ENCODE measurements at places on chromosomes 1 and 21.

GRCh38 chr1:61183471-61184039 is 101.2 kb downstream of the NFIA start:
- no peak for DNase-seq

DNA sequence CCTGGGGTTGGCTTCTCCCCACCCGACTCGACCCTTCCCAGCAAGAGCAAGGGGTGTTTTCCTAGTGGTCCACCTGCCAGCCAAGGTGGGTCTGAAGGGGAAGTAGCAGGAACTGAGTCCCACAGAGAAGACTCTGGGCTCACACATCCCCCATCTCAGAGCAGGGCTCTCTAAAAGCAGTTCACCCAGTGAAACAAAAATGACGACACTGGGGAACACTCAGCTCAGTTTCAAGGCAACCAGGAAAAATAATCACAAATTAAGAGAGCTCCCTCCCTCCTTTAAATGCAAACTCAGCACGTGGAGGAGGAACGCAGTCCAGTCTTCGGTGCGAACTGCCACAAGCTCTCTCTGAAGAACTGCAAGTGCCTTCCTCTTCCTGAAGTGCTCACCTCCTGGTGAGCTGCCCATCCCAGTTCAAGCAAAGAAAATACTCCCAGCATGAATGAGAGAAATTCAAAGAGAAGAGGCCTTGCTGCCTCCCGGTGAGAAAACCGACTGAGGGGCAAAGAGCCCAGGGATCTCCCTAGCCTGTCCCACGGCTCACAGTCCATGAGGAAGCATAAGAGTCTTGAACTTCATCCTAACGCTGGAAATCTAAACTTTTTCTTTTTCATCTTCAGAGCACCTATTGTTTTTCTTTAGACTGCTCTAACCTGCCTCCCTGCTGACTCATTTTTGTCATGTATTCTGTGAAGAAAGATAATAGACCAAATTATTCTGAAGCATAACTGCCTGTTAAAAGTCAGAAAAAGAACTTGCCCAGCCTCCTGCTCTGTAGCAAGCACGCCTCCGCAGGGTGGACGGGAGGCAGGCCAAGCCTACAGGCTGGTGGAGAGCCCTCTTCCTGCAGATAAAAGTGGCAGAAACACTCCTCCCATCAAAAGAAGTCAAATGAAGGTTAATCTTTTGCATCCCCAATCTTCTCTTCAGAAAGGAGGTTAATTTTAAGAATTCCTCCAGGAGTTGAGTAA is 281.4 kb downstream of the HHIPL2 start:
- DNase-seq: no peak

GRCh38 chr1:6577831-6578525 is 1.8 kb upstream of the ZBTB48 start:
- DNase-seq: no peak

DNA sequence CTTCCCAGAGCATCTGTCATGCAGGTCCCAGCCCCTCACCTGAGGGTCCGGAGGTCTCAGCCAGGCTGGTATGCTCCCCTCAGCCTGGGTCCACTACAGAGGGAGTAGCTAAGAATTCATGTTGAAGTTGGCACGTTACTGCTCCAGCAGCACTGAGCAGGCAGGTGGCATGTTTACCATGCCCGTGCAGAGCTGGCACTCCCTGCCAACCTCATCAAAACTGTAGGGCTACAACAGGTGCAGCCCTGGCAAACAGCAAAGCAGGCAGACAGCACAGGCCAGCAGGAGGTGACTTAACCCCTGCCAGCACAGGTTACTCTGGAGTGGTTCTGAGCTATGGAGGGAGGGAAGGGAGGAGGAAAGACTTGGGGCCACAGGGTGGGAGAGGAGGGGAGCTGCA is 46.4 kb downstream of the NUAK2 start:
- no peak for DNase-seq

GRCh38 chr1:61450872-61451571 is 273.9 kb downstream of the TM2D1 start:
- no peak for DNase-seq

GRCh38 chr1:243667591-243667990 is 182.5 kb downstream of the AKT3 start:
- no peak for DNase-seq

DNA sequence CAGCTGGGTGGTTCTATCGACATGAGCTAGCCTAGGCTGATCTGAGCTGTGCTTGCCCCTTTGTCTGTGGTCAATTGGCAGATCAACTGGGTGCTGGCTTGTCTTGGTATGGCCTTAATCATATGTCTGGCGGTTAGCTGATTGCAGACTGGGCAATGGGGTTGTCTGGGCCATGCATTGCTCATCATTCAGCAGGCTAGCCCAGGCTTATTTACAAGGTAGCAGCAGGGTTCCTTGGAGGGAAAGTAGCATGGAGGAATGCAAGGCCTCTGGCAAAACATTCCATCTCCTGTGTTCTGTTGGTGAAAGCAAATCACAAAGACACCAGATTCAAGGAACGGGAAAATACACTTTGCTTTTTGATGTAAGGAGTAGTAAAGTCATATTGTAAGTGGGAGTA is 84.0 kb upstream of the IVNS1ABP start:
- DNase-seq: no peak

DNA sequence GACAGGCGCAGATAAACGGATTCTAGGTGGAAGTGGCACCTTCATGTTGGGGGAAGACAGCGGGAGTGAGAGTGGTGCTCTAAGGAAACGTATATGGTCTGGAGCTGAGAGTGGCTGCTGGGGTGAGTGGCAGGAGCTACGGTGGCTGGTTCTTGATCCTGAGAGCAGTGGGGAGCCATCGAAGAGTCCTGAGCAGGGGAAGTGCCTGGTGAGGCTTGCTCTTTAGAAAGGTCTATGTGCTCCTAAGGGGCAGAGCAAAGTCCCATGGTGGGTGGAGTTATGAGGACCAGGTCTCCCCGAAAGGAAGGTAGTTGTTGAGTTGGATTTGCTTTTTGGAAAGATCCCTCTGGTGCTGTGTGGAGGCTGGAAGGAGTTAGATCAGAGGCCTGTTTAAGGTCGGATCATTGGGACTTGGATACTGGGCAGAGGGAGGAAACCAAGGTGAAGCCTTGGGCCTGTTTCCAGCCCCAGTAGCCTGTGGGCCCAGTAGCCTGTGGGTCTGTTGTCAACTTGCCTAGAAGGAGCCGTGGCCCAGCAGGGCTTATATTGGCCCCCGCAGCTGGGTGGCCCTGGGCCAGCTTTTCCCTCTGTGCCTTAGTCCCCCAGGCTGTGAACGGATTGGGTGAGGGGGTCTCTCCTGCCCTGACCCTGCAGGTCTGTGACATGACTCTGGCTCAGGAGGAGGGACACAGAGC is 33.0 kb downstream of the ACOT11 start:
- no peak for DNase-seq

DNA sequence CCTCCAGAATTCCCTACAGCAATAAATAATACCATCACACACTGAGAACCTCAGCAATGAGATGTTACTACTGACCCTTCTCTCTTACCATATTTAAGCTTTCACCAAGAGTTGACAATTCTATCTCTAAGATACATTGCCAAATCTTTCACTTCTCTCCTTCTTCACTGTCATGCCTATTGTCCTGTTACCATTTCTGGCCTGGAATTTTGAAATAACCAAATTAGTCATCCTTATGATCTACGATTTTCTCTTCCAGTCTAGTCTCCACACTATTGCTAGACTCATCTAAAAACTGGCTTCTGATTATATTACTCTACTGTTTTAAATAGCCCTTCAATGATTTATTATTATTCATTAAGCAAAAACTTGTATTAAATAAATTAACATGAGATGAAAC is 656.1 kb upstream of the ADGRL4 start:
- DNase-seq: no peak

- DNase-seq: no peak
Observed at GRCh38 chr1:155253797-155254196, 1.5 kb downstream of the ENTREP3 start.

- DNase-seq: no peak
Observed at GRCh38 chr1:205688171-205689080, 8.1 kb upstream of the SLC45A3 start.

DNA sequence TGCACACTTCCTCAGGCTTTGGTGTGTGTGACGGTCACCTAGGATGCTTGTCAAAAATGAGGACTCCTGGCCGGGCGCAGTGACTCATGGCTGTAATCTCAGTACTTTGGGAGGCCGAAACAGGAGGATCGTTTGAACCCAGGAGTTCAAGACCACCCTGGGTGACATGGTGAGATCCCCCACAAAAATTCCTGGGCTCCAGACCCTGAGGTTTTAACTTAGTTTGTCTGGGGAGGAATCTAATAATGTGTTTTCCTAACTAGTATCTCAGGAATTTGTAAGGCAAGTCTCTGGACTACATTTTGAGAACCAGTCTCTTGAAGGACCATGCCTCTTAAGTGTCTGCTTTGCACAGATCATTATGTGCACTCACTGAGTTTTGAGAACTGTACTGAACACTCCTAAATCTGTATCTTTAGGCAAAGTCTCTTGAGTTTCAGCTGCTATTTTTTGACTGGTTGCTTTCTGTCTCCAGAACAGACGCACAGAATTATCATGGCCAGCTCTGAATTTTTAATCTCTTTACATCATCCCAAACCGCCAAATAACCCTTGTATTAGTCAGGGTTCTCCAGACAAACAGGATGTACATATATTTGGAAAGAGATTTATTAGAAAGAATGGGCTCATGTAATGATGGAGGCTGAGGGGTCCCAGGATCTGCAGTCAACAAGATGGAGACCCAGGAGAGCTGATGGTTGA is 45.5 kb upstream of the VANGL1 start:
- DNase-seq: no peak

DNA sequence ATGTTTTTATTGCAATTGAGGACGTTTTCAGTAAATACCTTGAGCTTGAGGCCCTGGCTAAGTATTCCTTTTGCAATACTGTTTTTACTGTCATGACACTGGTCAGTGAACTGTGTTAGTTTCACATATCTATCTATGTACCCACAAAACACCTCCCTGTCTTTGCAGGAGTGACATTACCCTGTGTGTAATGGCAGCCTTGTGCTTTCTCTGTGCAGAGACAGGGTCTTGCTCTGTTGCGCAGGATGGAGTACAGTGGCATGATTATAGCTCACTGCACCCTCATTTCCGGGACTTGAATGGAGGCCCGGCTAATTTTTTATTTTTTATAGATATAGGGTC is 8.9 kb downstream of the YBX1 start:
- no peak for DNase-seq

- no peak for DNase-seq
Observed at GRCh38 chr1:234114648-234115307, 210.3 kb downstream of the SLC35F3 start.

GRCh38 chr1:46153732-46154131 is 21.2 kb upstream of the TSPAN1 start:
- DNase-seq: no peak

GRCh38 chr1:1665815-1666251 is 7.0 kb upstream of the CDK11B start:
- no peak for DNase-seq

GRCh38 chr1:116105996-116106395 is 5.2 kb upstream of the MAB21L3 start:
- DNase-seq: no peak

DNA sequence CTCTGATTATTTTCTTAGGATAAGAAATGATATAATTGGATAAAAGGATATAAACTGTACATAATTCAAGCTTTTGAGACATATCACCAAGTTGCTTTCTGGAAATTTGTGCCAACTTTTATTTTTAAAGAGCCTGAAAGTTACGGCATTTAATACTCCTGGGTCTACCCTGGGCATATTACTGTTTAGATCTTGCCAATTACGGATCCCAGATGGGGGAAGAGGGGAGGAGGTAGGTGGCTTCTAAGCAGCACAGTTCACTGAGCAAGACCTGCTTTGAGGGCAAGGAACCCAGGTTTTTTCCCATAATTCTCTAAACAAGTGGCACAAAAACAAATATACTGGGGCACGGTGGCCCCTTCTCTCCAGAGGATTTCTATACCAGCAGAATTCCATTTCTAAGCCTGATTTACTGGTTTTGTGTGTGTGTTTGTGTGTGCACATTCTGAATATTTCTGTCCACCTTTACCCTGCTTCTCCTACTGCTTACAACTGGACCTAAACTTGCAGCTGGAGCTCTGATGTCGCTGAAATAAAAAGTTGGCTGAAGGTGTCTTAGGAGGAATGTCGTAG is 76.7 kb downstream of the LAMC2 start:
- no peak for DNase-seq

DNA sequence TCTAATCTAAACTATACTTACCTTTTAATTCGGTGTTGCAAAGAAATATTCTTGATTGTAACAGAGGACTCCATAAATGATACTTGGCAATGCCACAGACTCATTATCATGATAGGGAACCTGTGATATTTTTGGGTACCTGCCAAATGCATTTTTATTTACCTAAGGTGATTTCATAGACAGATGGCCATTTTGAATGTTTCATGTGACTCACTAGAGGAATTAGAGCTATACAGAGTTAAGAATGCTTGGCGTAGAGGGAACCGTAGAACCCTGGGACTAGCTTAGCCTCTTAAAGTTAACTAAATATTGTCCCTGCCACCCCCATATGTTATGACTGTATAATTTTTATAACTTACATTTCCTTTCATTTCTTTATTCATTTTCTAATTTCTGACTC is 136.1 kb downstream of the DISP1 start:
- DNase-seq: no peak

DNA sequence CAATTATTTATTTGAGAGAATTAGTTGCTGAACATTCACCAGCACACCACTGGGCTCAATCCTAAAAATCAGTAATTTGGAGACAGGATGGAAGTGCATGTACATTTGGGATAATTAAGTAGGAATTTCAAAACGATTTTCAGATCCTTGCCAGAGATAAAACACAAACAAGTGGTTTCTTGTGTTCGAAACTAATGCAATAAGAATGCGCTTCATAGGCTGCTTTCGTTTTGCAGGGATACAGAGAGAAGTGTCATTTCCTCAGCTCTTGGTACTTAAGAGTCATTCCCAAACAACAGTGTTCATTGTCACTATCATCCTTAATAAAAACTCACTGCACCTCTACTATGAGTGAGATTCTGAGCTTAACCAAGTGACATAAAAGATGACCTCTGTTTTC is 20.6 kb upstream of the USP24 start:
- no peak for DNase-seq

- DNase-seq: no peak
Observed at GRCh38 chr1:244064621-244065020, 13.5 kb downstream of the ZBTB18 start.

- DNase-seq: no peak
Observed at GRCh38 chr1:13816016-13816760, 116.2 kb downstream of the PRDM2 start.

DNA sequence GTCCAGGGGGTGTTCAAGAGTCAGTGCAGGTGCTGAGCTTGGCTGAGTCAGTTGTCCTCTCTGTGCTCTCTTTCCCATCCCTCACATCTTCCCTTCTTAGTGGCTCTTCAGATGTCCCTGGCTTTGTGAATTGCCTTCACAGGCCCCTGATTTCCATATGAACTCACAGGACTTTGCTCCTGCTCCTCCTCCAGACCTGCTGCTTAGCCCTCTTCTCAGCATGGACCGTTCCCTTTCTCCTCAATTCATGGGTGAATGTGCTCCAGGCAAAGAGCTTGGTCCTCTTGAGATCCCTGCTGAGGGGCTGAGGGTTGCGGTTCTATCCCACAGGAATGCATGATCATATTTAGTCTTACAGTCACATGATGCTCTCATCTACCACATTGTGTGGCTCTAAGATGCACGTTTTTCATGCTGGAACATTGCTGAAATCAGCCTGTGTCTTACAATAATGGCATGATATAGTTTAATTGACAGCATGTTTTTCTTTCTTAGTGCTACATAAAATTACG is 30.5 kb downstream of the CACNA1E start:
- DNase-seq: no peak

GRCh38 chr1:209646558-209646957 is 5.7 kb downstream of the LAMB3 start:
- no peak for DNase-seq

Data from stimulated activated CD8-positive, alpha-beta memory T cell treated with anti-CD3 and anti-CD28 coated beads, Interleukin-15, amount 100 ng/mL, for 24 hours (primary cell).